Activated CD8-positive, alpha-beta memory T cell treated with anti-CD3 and anti-CD28 coated beads, Interleukin-2, amount 10 ng/mL, durations not matched to agents 7 days and 5 days (primary cell): ENCODE measurements at places on chromosomes 1 and 21. TPM values are rescaled to one million over a fixed set of nuclear protein-coding genes. Genes with fewer than 3 reads are reported as not detected.

DNA sequence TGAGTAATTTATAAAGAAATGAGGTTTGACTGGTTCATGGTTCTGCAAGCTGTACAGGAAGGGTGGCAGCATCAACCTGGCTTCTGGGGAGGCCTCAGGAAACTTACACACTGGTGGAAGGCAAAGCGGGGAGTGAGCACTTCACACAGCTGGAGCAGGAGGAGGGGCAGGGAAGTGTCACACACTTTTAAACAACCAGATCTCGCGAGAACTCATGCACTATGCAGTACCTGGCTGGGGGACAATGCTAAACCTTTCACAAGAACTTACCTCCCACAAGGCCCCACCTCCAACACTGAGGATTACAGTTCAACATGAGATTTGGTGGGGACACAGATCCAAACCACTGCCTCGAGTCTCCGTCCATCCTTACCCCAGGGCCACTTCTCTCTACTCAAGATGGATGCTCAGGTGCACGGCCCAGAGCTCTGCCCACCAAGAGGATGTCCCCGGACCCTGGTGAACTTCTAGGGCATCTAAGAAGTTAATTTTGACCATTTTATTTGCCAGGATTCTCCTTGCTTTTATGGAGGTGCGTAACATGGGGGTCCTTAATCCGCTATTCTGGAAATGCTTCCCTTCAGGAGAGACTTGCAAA, 22.7 kb upstream of the ACTRT2 start:
- no peak for DNase-seq

GRCh38 chr21:15943009-15943666, 213.4 kb downstream of the USP25 start:
- DNase-seq, result no peak

GRCh38 chr1:89532228-89532627, 7.6 kb downstream of the LRRC8B start:
- no peak for DNase-seq

Gene TRIM46
- total RNA-seq, result 16.1 TPM
